ENCODE measurements at places on chromosomes 3 and 15. TPM values are rescaled to one million over a fixed set of nuclear protein-coding genes. Genes with fewer than 3 reads are reported as not detected.

Gene GOLGA6D
- polyA plus RNA-seq, result 0.27 TPM

Gene ROBO2
- polyA plus RNA-seq, result 1.5 TPM

Gene CFAP161
- 0.05 TPM for polyA plus RNA-seq

Gene BTLA
- not detected for polyA plus RNA-seq

Gene UTS2B
- not detected for polyA plus RNA-seq

Gene SKOR1
- polyA plus RNA-seq, result 0.03 TPM

Gene DNAH12
- polyA plus RNA-seq, result not detected

Gene CHST2
- 5.1 TPM for polyA plus RNA-seq

Gene CILP
- polyA plus RNA-seq, result not detected

Gene NR1D2
- 3.5 TPM for polyA plus RNA-seq
